ENCODE measurements at places on chromosomes 13 and 19.
A peak's percentile ranks its signal among the peaks of the same experiment; 100 is the strongest.

- DNase-seq: no peak
These were observed 23.5 kb downstream of the SHANK1 start for GRCh38 chr19:50696094-50696483.

DNA sequence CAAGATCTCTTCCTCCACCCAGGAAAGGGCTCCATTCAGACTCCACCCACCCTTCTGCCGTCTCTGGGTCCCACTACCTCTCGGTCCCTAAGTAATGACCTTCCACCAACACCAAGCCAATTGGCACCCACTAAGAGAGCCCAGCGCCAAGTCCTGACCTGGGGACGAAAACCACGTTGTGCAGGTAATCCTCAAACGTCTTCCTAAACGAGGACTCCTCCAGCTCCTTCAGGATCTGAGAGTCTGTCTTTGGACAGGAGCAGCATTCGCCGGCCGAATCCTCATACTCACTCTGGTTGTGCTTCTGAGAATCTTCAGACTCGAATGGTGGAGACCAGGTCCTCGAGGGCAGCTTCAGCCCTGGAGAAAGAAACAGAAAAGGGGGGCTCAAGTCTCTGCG, 83.1 kb downstream of the ZNF557 start:
- DNase-seq: no peak

- DNase-seq: no peak
These were observed 78.3 kb upstream of the IPO5 start for GRCh38 chr13:97875218-97875617.

- DNase-seq: peak; percentile 79
These were observed 146.6 kb downstream of the RGCC start for GRCh38 chr13:41603917-41604316.

DNA sequence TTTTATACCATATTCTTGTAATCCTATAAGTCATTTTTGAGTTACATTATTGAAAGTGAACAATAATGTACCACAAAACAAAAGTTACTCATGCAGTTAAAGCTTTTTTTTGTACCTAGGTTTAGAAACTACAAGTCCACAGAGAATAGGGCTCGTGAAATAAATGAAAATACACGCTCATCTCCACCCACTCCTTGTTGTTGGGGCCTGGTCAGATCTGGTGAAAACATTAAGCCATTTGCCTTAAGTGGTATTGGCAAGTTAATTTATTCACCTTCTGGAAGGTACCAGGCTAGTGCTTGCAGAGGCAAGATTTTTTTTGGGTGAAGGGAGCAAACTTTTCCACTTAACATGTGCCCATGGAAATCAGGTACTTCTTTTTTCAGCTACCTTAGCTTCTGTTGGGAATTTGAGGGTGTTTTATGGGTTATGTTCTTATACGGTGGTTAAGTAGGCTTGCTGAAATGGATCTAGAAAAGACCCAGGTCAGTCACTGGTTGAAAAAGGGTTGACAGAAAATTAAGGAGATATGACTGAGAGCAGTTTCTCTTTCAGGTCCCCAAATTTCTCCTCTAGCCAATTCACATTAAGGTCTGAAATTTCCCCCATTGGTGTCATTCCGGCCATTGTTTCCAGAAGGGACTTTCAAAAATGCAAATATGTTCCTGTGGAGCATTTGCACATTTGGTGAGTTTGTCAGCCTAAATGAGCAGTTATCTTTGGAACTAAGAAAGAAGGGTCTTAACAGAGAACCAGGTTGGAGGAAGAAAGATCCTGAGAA, 143.3 kb downstream of the KCNRG start:
- DNase-seq: no peak

DNA sequence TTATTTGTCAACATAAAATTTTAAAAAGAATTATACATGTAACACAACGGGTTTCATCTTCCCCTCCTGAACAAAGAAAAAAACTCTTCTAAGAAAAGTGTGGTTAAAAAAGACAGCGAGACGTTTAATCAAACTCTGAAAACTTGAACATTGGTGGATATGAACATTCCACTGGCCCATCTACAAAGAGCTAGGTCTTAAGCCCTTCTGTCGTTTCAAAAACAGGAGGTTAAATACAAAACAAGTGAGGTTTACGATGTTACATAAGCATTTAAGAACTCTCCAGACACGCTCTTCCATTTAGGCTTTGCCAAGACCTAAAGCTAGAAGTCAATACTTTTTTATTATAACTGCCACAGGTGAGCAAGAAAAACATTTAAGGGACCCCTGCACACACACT, 9.4 kb upstream of the DOCK9 start:
- no peak for DNase-seq

DNA sequence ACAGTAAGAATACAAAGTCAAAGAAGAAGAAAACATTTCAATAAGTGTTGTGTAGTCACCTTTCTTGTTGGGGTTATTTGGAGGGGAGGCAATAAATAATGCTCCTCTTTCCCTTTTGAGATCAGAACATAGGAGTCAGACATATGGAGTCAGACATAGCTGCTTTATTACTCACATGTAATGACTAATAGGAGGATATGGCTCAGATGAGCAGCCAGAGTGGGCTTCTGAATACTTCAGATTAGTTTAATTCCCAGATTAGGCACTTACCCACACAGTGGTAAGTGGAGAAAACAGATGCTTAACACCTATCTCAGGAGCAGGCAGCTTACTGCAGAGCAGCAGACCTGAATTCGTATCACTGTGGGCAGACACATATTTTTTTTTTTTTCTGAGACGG, 31.7 kb upstream of the C1QTNF9B start:
- DNase-seq: peak; percentile 71

GRCh38 chr19:17951157-17951989, 15.5 kb upstream of the KCNN1 start:
- DNase-seq: no peak

DNA sequence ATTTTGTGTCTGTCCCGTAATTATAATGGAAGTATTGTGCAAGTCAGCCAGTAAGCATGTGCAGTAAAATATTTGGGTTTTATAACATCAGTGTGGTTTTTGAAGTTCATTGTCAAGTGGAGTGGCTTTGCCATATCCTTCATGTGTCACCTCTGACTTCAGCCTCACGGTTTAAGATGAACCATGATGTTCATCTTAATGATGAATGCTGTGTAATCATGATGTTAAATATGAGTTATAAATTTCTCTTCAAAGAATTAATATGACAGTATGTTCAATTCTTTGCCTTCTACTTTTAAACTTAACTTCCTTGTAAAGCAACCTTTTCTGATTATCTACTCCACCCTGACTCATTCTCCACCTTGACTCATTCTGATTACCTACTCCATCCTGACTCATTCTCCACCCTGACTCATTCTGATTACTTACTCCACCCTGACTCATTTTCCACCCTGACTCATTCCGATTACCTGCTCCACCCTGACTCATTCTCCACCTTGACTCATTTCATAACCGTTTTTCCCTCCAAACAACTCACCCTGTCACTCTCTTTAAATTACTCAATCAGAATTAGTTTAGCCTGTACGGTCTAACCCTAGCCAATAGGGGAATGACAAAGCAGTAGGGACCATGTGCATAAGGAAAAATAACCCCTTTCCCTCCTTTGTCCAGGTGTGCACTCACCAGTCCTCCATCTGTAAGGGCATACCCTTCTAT, 50.3 kb upstream of the ANKRD10 start:
- peak; percentile 59 for DNase-seq

DNA sequence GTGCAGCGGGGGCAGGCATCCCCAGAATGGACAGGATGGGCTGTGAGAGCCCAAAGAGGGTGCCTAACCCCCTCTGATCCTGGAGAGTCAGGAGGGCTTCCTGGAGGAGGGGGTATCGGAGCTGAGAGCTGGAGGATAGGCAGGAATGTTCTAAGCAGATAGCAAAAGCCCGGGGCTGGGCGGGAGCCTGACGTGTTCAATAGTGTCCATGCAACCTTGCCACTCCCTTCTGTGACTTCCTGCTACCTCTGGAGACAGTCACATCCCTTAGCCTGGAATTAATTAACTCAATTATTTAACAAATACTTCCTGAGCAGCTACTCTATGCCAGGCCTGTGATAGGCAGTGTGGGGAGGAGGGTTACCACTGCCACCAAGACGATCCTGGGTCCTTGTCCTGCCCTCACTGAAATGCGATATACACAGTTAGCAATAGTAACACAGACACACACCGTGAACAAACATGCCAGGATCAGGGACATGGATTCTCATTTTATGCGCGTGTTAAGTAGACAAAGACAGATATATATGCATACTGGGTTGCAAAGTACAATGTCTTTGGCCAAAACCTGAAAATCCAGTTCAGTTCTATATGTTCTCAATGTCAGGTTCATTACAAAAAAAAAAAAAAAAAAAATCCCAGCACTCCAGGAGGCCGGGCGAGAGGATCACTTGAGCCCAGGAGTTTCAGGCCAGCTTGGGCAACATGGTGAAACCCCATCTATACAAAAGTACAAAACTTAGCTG, 10.7 kb downstream of the AP2S1 start:
- DNase-seq: no peak

DNA sequence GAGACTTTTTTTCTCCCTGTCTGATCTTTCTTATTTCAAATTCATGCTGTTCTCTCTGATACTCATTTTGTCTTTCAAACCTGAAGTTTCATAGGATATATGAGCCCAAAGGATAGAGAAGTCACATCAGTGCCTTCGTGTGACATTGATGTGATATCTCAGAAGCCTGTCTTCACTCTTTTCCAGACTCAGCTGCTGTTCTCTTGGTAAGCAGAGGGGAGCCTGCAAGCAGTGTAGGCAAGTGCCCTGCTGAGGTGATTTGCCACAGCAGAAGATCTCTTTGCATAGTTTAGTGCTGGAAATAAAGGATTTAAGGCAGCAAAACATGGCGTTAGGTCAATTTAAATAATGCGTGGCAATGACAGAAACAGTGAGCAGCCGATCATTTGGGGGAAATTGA, 346.7 kb downstream of the ITGBL1 start:
- no peak for DNase-seq
